GM19239 (cell line): ENCODE measurements at places on chromosomes 12 and 14.

GRCh38 chr14:84927096-84927827 lies 602.7 kb upstream of the FLRT2 start:
- no peak for DNase-seq

- no peak for DNase-seq
Observed at GRCh38 chr12:99128246-99128802, 483.2 kb downstream of the APAF1 start.

GRCh38 chr12:116138364-116138763 lies 139.1 kb downstream of the MED13L start:
- no peak for DNase-seq

GRCh38 chr14:58747181-58747580 lies 109.4 kb downstream of the DACT1 start:
- DNase-seq, result no peak

GRCh38 chr12:111363578-111363977 lies 5.3 kb downstream of the PHETA1 start:
- no peak for DNase-seq

- no peak for DNase-seq
Observed at GRCh38 chr14:20470603-20470901, 1.3 kb downstream of the PNP start.

- DNase-seq, result no peak
Observed at GRCh38 chr12:46950094-46950493, 124.3 kb upstream of the SLC38A4 start.

DNA sequence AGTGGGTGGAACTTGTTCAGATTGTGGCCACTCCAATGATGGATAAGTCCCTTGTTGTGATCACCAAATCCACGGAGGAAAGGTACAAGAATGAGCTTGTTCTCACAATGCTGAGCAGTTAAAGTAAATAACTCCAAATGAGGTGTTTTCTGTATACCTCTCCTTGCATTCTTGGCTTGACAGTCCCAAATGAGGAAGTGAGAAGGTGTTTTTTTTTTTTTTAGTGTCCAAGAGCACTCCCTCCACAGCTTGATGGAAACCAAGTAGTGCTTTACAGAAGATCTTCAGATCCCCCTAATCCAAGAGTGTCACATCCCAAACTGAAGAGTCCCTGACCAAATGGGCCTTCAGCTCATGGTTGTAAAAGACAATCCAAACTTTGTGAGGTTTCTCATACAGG lies 153.6 kb downstream of the ATP23 start:
- DNase-seq, result no peak

GRCh38 chr12:132713123-132713522 lies 2.5 kb downstream of the PGAM5 start:
- DNase-seq, result no peak

- DNase-seq, result peak; percentile 98
Observed at GRCh38 chr14:23056145-23056955, 970 bp downstream of the CDH24 start.

DNA sequence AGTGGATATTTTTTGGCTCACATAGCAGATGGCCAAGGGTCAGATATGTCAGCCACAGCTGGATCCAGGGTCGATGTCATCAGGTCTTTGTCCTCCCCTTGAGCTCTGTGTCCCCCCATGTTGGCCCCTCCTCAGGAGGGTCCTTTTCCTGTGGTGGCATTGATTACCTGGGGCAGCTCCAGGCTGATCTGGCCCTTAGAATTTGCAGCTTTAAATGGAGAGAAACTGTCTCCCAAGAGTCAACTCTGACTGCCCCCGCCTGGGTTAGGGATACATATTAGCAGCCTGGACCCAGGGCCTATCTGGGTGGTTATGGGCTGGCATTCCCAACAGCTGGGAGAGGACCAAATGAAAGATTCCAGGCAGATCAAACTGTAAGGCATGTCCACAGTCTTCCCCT lies 330.5 kb downstream of the RGS6 start:
- no peak for DNase-seq

- DNase-seq, result no peak
Observed at GRCh38 chr12:5047094-5047493, 3.4 kb downstream of the KCNA5 start.

DNA sequence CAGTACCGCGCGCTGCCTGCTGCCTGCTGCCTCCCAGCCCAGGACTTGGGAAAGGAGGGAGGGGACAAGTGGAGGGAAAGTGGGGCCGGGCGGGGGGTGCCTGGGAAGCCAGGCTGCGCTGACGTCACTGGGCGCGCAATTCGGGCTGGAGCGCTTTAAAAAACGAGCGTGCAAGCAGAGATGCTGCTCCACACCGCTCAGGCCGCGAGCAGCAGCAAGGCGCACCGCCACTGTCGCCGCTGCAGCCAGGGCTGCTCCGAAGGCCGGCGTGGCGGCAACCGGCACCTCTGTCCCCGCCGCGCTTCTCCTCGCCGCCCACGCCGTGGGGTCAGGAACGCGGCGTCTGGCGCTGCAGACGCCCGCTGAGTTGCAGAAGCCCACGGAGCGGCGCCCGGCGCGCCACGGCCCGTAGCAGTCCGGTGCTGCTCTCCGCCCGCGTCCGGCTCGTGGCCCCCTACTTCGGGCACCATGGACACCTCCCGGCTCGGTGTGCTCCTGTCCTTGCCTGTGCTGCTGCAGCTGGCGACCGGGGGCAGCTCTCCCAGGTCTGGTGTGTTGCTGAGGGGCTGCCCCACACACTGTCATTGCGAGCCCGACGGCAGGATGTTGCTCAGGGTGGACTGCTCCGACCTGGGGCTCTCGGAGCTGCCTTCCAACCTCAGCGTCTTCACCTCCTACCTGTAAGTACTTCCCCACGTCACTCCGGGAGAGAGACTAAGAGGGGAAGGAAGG lies at the start of gene LGR5:
Gene LGR5 (plus strand): TSS at position 186 of the 732 bp plus-strand sequence. CDS start 283 bp downstream, at position 469.
- DNase-seq, result no peak

DNA sequence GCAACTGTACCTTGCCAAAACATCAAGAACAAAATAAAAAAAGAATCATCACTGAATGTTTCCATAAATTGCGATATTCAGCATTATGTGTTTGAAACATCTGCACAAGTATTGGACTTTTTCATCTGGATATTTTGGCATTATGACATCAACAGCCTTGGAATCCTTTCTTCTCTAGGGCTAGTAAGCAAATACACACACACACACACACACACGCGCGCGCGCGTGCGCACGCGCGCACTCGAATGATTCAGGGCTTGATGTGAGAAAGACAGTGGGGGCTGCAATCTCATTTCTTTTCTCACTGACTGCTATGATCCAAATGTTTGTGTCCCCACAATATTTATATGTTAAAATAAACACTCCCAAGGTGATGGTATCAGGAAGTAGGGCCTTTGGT lies 90.0 kb upstream of the SLC38A4 start:
- no peak for DNase-seq

GRCh38 chr14:61430066-61430757 lies 108.8 kb downstream of the PRKCH start:
- DNase-seq, result no peak

DNA sequence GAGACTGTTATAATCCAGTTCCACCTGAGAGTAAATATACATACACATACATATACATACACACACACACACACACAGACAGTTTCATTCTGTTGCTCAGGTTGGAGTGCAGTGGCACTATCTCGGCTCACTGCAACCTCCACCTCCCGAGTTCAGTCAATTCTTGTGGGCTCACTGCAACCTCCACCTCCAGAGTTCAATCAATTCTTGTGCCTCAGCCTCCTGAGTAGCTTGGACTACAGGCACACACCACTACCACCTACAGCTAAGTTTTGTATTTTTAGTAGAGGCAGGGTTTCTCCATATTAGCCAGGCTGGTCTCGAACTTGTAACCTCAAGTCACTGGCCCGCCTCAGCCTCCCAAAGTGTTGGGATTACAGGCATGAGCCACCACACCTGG lies 8.9 kb upstream of the PHLDA1 start:
- DNase-seq, result no peak

- DNase-seq, result no peak
Observed at GRCh38 chr14:104111301-104112112, 26.0 kb downstream of the ASPG start.

DNA sequence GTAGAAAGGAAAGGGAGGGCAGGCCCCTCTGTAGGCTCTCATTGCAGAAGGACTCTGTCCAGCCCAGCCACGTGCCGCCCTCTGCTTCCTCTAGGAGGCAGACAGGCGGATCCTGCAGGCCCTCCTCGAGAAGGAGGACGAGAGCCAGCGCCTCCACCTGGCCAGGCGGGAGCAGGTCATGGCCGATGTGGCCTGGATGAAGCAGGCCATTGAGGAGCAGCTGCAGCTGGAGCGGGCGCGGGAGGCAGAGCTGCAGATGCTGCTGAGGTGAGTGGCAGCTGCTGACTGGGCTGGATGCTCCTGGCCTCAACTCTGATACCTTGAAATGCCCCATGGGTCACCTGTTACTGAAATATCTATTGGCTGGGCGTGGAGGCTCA lies 10.9 kb downstream of the TCHP start:
- DNase-seq, result no peak

GRCh38 chr14:92386637-92387036 lies 63.7 kb downstream of the SLC24A4 start:
- no peak for DNase-seq

- DNase-seq, result no peak
Observed at GRCh38 chr14:100487304-100487703, 99.9 kb downstream of the BEGAIN start.

GRCh38 chr14:96625426-96625985 lies 123.3 kb downstream of the PAPOLA start:
- DNase-seq, result no peak

- no peak for DNase-seq
Observed at GRCh38 chr14:104665657-104666522, 23.5 kb upstream of the INF2 start.

DNA sequence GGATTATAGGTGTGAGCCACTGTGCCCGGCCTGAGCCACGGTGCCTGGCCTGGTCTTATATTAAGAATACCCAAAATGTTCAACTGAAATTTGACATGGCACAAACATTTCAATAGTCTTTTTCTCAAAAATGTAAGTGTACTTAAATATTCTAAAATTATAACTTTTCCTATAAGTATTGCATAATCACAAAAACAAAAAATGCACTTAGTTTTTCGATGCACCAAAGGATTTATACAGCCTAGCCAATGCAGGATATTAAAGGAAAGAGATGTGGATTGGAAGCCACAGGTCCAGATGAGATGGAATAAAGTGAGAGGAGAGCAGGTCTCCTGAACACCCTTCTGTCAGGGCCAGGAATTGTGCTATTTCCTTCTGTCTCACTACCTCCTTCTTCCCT lies 62.8 kb downstream of the ZC3H14 start:
- no peak for DNase-seq

- peak; percentile 47 for DNase-seq
Observed at GRCh38 chr12:123270214-123271000, 1.2 kb downstream of the CDK2AP1 start.

DNA sequence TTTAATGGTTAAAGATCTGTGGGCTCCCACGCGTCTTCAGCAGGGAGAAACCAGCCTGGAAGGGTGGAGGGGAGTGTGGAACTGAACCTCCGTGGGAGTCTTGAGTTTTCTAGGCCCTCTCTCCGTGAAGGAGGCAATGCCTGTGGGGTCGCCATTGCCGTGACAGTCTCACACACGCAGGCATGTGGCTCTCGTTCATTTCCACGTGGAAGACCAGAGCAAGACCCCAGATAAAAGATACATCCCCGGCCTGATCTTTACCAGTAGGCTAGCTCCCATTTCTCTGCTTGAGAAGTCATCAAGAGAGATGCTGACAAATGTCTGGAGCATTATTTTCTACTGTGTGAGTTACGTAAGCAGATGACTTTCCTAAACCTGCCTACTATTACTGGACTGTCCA lies 491.7 kb upstream of the LMO3 start:
- DNase-seq, result no peak

DNA sequence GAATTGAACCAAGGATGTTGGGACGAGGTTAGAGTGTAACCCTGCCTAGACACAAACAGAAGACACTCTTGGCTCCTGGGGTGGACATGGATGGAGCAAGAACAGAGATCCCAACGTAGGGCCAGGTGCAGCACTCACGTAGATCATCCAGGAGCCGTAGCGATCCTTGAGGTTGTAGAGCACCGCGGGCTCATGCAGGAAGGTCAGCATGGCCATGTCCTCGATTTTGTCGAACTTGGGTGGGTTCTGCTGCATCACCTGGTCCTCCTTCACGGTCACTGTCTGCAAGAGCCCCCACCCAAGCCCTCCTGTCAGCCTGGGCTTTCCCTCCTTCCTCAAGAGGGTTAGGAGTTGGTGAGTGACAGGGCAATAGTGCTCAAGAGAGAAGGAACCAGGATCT lies 2.5 kb downstream of the MYH7 start:
- DNase-seq, result no peak

DNA sequence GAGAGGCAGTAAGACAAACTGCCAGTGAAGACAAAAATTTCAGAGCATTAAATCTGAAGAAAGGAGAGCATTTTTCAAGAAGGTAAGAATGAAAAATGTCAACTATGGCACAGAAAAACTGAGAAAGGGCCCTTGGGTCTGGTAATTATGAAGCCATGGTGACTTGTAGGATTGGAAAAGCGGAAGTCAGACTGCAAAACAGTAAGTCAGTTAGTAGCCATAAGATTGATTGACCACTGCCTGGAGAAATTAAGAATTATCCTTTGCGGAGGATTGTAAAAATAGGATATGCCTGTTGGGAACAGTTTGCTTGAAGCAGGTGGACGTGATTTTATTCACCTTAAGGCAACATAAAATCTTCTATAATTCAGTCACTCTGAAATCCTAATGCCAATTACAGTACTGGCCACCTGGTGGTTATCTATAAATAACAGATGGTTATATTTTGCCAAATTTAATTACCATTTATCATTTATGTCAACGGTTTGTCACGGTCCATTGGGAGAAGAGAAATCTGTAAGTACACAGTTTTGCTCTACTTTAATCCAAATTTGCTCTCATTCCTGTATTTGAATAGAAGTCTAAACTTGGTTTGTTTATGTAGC lies 127.1 kb upstream of the CNTN1 start:
- no peak for DNase-seq

- no peak for DNase-seq
Observed at GRCh38 chr14:39733741-39734140, 301.5 kb upstream of the FBXO33 start.

- DNase-seq, result no peak
Observed at GRCh38 chr12:2068653-2069052, 15.9 kb downstream of the CACNA1C start.

DNA sequence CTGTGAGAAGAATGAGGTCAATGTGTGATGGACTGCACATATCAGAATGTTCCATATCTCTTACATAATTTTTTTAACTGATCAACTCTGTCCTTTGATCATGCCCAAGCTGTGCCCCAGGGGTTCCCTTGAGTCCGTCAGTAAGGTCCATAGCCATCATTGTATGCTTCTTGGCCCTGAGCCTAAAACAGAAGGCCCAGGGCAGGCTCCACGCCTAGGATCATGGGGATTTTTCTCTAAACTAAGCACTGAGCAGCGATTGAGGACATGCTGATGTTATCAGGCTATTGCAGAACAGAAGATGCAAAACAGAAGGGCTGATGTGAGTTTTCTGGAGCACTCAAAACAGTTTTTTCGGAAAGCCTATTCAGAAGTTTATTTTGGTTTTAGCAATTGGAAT lies 20.9 kb downstream of the RNASE9 start:
- no peak for DNase-seq

- no peak for DNase-seq
Observed at GRCh38 chr14:38404616-38405015, 148.7 kb upstream of the CLEC14A start.

GRCh38 chr14:69316449-69317101 lies 56.6 kb downstream of the GALNT16 start:
- DNase-seq, result no peak
